ENCODE measurements at places on chromosomes 3 and 15.
A peak's percentile ranks its signal among the peaks of the same experiment; 100 is the strongest.

DNA sequence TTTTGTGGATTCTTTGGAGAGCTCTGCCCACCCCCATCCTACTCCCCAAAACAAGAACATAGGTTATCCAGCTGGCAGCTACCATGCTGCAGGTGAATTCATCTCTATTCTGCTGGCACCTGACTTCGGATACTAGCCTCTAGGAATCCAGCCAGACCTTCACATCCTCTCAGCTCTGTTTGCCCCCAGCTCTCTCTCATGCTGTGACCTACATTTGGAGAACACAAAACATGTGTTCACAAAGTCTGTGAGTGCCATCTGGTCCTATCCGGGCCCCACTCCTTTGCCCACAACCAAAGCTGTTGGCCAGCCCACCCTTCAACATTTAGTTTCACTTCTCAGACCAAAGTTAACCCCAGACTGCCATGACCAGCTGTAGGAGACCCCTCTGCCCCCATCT, 89.4 kb upstream of the C3orf80 start:
- no peak for DNase-seq

GRCh38 chr3:9590282-9590791, 36.7 kb upstream of the LHFPL4 start:
- DNase-seq, result no peak

- DNase-seq, result peak; percentile 36
Observed at GRCh38 chr15:41892621-41893421, 1.0 kb downstream of the SPTBN5 start.

DNA sequence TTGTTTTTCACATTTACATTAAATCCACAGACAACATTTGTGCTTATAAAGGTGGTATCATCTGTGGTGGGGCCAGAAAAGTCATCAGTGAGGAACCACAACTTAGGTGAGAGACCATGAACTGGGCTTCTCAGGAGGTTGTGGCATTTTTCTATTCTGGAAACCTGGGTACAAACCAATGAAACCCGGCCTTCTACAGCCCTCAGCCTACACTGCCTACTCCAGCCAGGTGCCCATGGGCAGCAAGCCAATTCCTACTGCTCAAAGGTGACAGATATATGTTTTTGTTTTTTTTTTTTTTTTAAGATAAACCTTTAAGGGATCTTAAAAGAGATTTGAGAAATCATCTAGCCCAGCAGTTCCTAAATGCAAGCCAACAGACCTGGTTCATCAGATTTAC, 20.3 kb downstream of the SPG21 start:
- DNase-seq, result no peak

- no peak for DNase-seq
Observed at GRCh38 chr3:24707936-24708335, 213.3 kb upstream of the THRB start.

DNA sequence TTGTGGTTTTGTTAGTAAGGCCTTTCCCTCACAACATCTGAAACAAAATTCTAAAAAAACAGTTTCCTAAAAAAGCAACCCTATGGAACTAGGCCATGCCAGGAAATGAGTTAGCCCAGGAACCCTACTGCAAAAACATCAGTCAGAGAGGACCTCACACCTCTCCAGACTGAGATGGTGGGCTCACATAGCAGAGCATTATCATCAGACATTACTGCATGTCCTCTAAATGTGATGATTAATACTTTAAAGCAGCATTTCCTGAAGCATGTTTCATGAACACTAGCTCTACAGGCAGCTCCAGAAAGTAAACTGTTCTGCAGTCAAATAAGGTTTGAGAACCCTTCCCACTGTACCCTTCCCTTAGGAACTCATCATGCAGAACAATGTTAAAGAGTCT, 232.3 kb upstream of the MRPL3 start:
- no peak for DNase-seq

GRCh38 chr3:133300102-133300501, 99.8 kb upstream of the BFSP2 start:
- no peak for DNase-seq

- DNase-seq, result peak; percentile 81
Observed at GRCh38 chr3:64441861-64442260, 216.6 kb upstream of the PRICKLE2 start.

GRCh38 chr3:197775317-197775716, 15.7 kb upstream of the LRCH3 start:
- DNase-seq, result no peak

- no peak for DNase-seq
Observed at GRCh38 chr15:62907275-62907674, 135.3 kb upstream of the TPM1 start.

- no peak for DNase-seq
Observed at GRCh38 chr15:76366714-76367113, 30.1 kb downstream of the ISL2 start.

GRCh38 chr3:100374521-100374920, 26.4 kb downstream of the TOMM70 start:
- DNase-seq, result no peak

- DNase-seq, result no peak
Observed at GRCh38 chr15:63833021-63833696, 589 bp downstream of the HERC1 start.

DNA sequence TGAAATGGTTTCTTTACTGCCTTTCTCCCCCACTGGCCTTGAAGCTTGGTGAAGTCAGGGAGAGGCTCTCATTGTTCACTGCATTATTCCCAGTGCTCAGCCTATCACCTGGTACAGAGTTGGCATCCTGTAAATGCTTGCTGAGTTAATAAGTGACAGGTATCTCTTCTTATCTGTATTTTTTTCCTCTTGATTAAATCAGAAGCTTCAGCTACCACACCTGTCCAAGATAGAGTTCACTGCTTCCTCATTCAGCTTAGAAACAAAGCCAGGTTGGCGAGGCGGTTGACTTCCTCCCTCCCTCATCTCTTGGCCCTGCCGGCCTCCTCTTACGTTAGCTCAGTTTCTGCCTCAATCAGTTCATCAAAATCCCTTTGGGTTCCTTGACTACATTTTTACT, 142.8 kb downstream of the LIPC start:
- DNase-seq, result no peak

GRCh38 chr15:69320977-69321554, 22.4 kb downstream of the PAQR5 start:
- DNase-seq, result no peak

DNA sequence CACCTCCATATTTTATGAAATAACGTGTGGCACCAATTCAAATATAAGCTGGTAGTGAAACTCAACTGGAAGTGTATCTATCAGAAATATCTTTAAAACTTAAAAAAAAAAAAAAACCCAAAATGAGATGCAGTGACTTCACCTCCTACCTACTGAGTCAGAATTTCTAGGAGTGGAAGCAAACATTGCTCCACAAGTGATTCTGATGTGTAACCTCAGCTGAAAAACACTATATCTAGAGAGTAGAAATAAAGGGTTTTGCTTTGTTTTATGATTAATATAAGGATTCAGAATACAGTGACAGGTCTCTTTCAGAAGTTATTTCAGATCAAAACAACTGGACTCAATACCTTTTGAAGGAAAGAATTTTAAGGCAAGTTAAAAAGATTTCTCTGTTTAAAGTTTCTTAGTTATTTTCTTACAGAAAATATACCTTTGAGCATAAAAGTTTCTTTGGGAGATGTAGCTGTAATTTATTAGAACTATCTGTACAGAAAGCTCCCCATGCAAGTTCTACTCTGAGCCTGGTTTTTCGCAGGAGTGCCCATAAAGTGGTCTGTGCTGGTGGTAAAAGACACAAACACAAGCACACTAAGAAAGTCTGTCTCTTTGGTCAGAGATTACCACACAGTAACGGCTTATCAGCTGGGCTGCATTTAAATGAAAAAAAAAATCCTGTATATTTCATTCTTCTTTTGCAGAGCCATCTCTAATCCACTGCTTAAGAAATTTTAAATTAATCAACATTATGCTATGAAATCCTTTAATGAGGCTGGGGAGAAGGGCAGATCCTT, 59.9 kb upstream of the PPIB start:
- DNase-seq, result no peak

- no peak for DNase-seq
Observed at GRCh38 chr15:60020736-60021135, 16.6 kb downstream of the FOXB1 start.

- no peak for DNase-seq
Observed at GRCh38 chr3:65538101-65538500, 500.6 kb downstream of the MAGI1 start.

- no peak for DNase-seq
Observed at GRCh38 chr15:40010686-40011085, 28.3 kb downstream of the SRP14 start.

- DNase-seq, result no peak
Observed at GRCh38 chr3:58167431-58168351, 43.1 kb downstream of the DNASE1L3 start.

All from NCI-H2081 (cell line).